Stimulated activated CD4-positive, alpha-beta T cell treated with anti-CD3 and anti-CD28 coated beads, TNF-alpha, amount 100 ng/mL, for 24 hours (primary cell): ENCODE measurements at places on chromosomes 12 and 14.

- DNase-seq, result no peak
These were observed 1.4 kb downstream of the ADIPOR2 start for GRCh38 chr12:1692226-1692625.

DNA sequence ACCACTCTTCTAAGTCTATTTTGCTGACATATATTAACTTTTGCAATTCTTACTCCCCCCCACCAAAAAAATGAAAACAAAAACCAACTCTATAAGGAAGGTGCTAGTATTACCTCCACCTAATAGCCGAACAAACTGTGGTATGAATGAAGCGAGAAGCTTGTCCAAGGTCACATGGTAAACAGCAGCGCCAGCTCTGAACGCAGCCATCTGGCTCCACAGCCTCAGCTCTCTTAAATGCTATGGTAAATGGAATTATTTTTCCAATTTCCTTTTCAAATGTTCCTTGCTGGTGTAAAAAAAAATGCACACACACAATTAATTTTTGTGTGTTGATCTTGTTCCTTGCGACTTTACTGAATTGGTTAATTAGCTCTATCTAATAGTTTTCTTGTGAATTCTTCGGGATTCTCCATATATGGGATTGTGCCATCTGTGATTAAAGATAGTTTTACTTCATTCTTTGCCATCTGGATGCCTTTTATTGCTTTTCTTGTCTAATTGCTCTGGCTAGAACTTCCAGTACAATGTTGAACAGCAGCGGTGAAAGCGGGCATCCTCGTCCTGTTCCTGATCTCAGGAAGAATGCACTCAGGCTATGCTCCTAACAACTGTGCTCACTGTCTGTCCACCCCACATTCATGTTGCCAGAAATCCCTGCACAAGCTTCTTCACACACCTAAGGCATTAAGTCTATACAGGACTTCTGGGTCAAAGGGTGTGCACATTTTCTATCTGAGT is 10.7 kb upstream of the C12orf76 start:
- no peak for DNase-seq

- DNase-seq, result no peak
These were observed 12.2 kb downstream of the PTPN11 start for GRCh38 chr12:112430929-112431328.

DNA sequence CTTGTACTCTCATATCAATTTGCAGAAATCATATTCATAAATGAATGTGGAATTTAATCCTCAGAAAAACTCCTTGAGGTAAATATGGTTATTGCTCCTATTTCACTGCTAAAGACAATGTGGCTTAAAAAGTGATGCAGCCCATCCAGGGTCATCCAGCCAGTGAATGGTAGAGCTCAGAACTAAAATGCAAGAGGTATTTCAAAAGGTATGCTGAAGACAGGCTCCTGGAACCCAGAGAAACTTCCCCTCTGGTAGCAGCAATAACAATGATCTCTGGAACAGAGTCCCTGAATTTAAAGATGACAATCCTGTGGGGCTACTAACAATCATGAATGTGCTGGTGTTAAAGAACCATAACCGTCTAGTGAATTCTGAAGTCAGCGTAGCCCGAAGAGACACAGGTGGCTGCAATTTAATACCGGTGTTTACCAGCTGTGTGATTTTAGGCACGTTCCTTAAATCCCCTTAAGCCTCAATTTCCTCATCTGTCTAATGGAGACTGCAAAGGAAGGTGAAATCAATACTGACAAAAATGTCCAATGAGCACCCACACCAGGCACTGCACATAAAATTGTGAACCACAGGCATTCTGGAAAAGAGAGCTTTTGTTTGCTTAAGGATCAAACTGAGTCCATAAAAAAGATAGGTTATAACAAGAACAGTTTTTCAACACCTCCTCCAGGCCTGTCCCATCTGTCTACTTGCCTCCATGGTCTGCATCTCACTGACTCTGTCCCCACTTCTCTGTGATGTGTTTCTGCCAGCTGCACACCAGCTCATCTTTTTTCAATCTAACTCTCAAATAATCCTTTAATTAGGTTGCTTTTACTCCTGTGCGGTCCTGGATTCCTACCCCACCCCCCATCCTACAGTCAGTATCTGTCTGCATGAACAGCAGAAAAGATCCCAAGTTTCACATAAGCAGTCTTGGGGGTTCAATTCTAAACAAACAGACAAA is 10.5 kb downstream of the TM7SF3 start:
- no peak for DNase-seq

- no peak for DNase-seq
These were observed 83.9 kb upstream of the FERMT2 start for GRCh38 chr14:53034688-53035230.

- no peak for DNase-seq
These were observed 94.3 kb downstream of the PPP2R5E start for GRCh38 chr14:63448841-63449240.
